Lower lobe of right lung (tissue), 2 donors: ENCODE measurements at places on chromosomes 1 and 21.

GRCh38 chr1:98371764-98372163 lies 289.8 kb upstream of the SNX7 start:
- DNase-seq, result no peak

DNA sequence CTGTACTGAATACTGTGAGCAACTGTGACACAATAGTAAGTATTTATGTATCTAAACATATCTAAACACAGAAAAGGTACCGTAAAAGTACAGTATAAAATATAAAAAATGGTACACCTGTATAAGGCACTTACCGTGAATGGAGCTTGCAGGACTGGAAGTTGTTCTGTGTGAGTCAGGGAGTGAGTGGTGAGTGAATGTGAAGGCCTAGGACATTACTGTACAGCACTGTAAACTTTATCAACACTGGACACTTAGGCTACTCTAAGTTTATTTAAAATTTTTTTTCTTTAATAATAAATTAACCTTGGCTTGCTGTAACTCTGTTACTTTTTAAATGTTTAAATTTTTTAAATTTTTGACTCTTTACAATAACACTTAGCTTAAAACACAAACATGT lies 24.5 kb upstream of the SHCBP1L start:
- no peak for DNase-seq

DNA sequence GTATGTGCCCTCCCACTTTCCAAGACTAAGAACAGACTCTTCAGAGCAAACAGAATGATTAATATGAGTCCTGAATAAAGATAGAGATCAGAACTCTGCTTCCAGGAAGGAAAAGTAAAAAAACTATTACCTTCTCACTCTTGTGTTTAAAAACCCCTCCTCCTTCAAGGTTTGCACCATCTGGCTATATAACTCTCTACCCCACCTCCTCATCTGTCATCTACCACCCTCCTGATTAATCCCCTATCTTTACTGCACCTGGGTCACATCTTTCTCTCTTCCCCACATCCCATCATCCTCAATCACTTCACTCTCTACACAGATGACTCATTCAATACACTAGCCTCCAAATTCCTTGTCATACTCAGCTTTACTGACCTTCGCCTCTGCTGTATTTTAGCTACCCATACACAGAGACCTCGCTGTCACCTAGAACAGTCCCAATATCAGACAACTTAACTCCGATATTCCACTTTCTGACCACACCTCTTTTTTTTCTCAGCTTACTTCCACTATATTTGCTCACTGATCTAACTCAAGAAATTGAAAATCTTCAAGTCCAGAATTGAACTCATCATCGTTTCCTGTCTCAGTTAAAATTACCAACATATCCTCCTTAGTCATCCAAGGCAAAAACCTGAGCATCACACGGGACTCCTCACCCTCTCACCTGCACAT lies 3.7 kb downstream of the SCMH1 start:
- no peak for DNase-seq

DNA sequence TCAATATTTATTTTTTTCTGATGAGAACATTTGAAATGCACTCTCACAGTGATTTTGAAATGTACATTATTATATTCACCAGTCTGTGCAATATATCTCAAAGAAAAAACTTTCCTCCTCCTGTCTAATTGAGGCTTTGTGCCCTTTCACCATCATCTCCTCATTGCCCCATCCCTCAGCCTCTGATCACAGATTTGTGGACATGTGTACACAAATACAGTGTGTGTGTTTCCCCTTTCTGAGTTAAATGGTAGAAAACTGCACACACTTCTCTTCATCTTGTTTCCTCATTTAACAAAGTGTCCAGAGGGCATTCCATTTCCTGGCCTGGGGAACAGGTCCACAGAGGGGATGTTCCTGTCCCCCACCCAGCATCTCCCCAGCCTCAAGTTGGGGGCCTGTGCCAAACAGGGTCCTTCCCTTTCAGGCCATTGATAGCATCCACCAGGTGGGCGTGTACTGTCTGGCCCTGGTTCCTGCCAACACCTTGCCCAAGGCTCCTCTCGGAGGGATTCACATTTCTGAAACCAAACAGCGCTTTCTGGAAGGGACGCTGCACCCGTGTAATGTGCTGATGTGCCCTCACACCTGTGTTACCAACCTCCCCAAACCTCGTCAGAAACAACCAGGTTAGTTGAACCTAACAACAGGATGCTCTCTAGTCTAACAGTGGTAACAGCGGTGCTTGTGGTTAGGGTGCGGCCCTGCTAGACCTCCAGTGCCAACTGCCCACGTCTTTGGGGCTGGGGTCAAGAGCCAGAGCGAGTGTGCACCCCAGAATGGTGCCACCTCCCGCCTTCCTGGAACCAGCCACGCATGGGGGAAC lies 54.6 kb downstream of the S100B start:
- DNase-seq, result no peak

DNA sequence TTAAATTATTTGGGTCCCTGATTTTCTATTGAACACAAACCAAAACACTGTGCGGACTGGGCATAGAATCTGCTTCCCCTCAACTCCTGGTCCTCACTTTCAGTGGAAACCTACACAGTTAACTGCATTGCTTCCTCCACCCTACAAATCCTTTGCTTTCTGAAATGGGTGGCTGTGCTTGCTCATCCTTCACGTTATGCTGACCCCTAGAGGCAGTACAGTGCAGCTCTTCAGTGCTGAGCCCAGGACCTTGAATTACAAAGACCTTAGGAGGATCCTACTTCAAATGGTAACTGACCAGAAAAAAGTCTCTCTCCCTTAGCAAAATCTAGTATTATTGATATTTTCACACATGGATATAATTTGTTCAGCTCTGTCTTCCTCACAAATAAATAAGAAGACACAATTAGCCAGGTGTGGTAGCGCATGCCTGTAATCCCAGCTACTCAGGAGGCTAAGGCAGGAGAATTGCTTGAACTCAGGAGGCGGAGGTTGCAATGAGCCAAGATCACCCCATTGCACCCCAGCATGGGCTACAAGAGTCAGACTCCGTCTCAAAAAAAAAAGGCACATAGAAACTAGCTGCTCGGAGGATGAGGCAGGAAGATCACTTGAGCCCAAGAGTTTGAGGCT lies 63.4 kb upstream of the L1TD1 start:
- no peak for DNase-seq

DNA sequence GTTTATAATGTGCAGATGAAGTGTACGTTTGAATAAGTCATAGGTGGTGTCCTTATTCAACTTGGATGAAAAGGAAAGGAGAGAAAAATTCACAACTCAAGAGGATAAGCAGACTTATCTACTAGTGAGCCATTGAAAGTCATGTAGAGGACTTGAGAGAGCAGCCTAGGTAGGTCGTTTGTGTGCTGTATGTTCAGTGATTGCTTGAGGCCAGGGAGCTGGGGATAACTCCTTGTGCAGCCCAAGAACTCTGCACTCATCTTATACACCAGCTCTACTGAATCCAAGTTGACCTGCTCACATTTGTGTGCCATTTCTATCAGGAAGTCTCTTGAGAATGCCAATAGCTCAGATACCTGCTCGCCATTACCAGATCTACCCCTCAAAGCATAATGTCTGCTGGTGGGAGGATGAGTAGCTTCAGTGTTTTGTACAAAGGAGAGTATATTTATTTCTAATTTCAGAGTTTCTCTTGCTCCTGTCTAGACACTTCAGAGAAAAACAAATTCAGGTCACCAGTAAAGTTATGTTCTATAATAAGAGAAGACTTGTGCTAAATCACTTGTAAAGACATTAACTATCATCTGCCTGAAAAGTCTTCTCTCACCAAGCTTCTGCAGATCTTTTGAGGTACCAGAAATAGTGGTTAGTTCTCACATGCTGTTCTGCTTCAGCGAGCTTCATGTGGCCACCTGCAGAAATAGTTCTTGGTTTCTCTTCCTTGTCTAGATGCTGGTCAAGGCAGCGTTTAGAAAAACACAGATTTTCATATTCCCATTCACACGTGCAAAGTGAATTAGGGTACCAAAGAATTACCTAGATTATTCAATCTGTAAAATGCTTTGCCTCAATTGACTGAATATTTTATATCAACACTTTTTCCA lies 10.8 kb downstream of the S1PR1 start:
- DNase-seq, result no peak

GRCh38 chr21:44486302-44486701 lies 31.0 kb downstream of the LRRC3 start:
- DNase-seq, result no peak

DNA sequence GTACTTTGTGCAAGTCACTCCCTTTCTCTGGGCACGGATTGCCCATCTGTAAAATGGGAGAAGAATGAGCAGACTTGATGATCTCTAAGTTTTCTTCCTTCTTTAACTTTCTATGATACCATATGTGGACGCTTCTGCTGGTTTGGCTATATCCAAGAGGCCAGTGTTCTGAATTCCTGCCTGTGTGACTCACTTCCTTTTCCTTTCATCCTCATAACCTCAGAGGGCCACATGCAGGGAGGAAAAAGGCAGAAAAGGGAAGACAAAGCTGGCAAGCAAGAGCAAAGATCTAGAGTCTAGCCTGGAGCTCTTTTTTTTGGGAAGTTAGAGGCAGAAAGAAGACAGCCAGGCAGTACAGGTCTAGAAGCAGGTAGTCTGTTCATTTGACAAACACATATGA lies 151.2 kb downstream of the OMA1 start:
- DNase-seq, result no peak

DNA sequence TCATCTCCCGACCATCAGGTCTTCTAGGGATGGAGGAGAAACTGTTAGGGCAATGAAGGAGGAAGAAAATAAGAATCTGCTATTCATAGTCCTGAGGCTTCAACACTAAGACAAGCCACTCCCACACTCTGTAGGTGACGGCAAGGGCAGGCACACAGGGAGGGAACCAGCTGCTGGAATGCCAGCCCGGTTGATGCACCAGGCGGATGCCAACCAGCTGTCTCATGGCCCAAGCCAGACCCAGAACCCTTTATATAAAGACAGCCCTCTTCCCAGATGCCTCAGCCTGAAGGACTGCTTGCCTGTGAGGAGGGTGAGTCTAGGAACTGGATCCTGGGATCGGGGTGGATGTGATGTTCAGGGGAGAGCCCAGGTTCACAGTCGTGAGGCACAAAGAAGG lies at the start of gene KPRP:
TSS of gene KPRP (plus strand) at position 279 of the 400 bp plus-strand sequence. CDS start 1,564 bp downstream, outside the sequence.
- DNase-seq, result no peak

DNA sequence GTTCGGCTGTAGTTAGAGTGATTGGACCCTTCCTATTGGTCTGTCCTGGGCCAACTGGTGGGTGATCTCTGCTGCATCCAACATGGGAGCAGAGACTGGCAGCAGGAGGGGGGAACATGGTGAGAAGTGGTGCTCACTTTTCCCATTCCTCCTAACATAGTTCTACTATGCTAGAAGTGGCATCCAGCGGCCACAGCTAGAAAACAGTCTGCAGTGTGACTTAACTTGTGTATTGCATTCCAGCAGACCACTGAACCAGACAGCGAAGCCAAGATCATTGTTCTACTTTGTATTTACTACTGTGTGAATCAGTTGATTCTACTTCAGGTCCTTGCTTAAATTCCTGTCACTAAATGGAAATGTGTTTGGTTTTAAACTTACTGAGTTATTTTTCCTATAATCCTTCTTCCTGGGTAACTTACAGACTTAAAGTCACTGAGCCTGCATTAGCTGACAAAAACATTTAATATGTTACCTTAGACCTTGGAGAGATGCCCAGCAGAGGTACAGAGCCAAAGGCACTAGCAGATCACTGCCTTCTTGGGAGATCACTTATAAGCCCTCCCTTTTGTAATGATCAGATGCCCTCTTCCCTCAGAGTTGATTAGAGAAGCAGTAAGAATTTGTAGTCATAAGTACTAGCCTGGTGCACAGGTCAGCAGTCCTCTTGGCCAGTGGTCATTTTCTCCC lies 8.2 kb downstream of the FABP3 start:
- no peak for DNase-seq

DNA sequence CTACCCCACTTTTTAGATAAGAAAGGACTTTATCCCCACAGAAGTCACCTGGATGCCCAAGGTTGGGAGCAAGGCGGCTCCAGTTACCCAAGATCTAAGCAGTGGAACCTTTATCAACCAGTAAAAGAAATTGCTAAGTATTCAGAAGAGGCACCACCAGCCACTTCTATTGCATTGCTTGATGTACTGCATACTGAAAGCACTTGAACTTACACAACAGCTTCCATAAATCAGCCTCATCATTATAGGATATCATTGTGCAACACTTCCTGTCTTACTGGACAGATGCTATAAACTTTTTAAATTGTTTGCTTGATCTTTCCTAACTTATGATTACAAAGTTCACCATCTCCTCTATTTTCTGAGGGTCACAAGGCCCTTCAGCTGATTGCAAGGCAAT lies 642.7 kb upstream of the CXADR start:
- no peak for DNase-seq

DNA sequence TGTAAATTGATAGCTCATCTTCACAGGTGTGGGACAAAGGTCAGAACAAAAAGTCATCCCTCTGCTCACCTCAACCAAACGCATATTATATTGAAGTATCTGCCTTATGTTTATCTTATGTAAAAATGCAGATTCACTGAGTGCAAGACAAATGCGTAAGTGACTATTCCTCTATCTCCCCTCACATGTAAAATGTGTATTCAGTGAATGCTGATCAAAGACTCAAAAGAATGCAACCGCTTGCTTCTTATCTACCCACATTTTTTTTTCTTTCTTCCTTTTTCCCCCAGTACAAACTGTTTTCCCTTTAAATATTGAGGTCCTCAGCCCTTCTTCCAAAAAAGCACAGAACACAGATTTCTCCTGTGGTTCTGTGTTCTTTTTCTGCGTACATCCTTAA lies 1882.9 kb downstream of the NCAM2 start:
- DNase-seq, result no peak

- DNase-seq, result no peak
These were observed 95.1 kb upstream of the F3 start for GRCh38 chr1:94636624-94637023.

- DNase-seq, result no peak
These were observed 128.9 kb upstream of the ADAR start for GRCh38 chr1:154736841-154737240.

DNA sequence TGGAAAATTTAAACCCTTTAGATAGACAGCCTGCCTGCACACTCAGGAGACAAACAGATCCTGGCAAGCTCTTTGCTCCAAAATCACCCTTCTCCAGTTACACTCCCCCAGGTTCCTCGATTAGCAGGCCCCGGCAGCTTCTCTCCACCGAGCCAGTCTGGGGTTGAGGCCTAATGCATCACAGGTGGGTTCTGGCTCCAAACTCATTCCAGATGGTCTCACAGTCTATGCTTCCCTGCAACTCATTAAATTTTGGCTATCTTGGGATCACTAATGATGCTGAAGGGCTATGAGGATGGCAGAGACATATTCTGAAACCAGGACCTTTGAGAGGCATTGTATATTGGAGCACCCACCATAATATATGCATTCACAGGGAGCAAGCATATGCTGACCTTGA lies 559.8 kb upstream of the USP24 start:
- DNase-seq, result no peak

- no peak for DNase-seq
These were observed 109.6 kb downstream of the WDR3 start for GRCh38 chr1:118039170-118039569.
